ENCODE measurements at places on chromosomes 4 and X.

- DNase-seq: no peak
These were observed 16.3 kb downstream of the SULT1B1 start for GRCh38 chr4:69744157-69744478.

DNA sequence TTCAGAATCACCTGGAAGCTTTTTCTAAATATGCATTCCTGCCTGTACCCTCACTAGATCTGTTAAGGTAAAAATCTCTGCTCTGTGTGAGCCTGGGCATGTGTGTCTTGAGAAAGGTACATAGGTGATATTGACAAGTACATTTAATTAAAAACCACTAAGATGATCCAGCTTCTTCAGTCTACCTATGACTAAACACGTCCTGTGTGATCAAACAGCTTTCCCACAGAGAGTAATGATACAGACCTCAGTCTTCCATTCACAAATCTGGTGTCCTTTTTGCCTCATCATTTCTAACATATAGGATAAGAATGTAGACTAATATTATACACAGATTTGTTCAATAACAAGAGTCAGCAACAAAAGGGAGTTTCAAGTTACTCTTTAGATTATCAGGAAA, 42.6 kb downstream of the GALNT7 start:
- DNase-seq: no peak

- DNase-seq: no peak
These were observed 773 bp upstream of the ITM2A start for GRCh38 chrX:79367907-79368306.

DNA sequence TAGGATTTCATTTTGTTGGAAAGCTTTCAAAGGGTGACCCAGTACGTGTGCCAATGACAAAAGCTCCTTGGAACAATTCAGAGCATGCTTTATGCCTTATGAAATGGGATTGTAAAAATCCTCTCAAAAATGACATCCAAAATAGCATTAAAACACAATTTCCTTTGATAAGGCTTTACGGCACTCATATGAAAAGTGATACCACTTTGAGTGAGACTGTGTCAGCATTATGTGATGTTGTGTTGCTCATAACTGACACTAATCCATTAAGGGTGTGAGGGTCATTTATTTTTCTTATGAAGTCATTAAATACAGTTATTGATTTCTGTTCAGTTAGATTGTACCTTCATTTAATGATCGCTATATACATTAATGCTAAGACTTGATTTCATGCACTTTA, 250.2 kb downstream of the TENM3 start:
- DNase-seq: no peak

DNA sequence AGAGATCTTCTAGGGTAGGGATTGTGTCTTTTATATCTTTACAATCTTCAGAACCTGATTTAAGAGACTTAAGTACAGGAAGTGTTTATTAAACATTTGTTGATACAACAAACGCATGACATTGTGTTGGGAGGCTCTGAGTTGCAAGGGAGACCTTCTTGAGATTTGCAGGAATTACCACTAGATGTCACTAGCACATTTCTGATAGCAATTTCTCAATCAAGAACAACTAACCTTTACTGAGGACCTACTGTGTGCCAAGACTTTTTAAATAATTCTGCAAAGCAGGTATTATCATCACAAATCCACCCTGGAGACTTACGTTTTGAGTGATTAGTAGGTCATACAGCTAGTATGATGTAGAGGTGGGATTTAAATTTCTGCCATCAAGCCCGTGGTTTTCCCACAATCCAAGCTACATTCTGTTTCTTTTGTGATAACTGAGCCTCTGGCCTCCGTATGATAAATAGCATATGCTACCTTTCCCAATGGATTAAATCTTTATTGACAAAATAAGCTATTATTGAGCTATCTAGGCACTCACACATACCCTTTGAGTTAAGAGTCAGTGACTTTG, 986.0 kb downstream of the CCSER1 start:
- DNase-seq: no peak
